ENCODE measurements at places on chromosomes 7 and 10.

DNA sequence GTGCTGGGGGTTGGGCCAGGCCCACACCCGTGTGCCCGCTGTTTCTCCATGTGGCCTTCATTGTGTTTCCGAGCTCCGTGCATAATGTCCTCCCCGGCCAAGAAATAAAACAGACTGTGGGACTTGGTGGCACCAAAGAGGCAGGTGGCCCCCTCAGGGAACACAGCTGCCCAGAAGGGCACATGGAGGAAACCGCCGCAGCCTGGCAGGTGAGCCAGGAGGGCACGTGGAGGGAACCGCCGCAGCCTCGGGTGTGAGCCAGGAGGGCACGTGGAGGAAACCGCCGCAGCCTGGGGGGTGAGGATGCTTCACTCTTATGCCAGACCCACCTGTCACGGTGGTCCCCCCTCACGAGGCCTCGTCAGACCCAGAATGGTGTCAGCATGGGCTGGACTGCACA lies 288.7 kb downstream of the WDR37 start:
- DNase-seq: no peak

GRCh38 chr7:80641548-80641947 lies 3.1 kb downstream of the CD36 start:
- DNase-seq: no peak

- no peak for DNase-seq
These were observed 73.5 kb upstream of the NPSR1 start for GRCh38 chr7:34584526-34584925.

DNA sequence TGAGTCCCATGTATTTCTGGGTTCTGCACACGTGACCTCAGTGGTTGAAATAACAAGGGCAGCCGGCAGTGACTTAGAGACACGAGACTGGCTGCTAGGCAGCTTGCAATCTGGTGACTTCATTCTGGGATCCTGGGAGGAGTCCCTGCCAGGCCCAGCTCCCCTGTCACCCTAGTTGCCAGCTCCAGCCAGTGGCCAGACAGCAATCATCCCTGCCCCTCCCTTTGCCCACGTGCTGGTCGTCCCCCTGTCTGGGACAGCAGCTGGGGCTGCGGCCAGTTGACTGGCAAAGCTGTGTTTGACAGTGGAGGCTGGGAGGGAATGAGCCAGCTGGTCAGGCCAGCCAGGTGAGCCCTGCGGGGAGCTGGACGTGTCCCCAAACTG lies 30.0 kb downstream of the ADGRA1 start:
- no peak for DNase-seq

- no peak for DNase-seq
These were observed 464.4 kb downstream of the TCERG1L start for GRCh38 chr10:130847170-130847569.

DNA sequence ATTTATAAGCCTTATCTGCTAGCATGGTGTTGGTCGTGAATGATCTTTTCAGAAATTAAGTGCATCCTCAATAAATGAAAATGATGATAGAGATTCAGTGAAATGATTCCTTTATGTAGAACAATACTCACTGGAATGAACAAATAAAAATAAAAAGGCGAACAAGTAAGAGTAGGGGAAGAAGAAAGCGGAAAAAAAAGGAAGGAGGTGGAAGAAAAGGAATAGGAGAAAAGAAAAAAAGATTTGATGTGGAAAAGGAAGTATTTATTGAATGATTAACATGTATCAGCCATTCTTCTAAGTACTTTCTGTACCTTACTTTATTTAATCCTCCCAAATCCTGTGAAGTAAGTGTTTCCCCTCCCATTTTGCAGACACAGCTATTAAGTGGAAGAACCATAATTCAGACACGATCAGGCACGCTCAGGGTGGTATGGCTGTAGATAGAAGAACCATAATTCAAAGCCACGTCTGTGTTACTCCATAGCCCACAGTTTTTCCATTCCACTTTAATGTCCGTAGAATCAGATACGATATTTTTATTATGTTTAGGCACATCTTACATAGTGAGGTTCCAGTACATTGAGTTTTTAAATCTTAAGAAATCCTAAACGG lies 156.2 kb upstream of the LAMB4 start:
- DNase-seq: no peak

DNA sequence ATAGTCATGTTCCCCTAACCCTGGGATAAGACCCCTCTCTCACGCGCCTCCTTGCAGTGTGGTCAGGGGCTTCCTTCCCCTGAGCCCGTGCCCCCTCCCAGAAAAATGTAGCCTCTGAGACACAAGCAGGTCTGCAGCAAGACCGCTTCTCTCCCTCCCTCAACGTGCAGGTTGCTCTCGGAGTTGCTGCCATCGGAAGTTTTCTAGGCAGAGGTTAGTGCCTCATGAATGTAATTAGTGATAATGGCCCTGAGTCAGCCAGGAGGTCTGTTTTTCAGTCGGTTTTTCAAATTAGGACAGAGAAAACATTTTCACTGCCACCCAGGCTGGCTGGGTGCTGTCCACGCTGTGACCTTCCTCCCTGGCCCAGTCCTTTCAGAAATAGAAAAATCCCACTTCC lies 43.2 kb upstream of the PRLHR start:
- DNase-seq: no peak

- no peak for DNase-seq
These were observed 166.6 kb upstream of the TCF7L2 start for GRCh38 chr10:112783351-112784021.

GRCh38 chr10:4120096-4120853 lies 335.3 kb upstream of the KLF6 start:
- DNase-seq: no peak

- DNase-seq: no peak
These were observed 7.5 kb downstream of the FGFR2 start for GRCh38 chr10:121590772-121591171.

Data from amygdala (tissue), 56 donors.